Activated CD4-positive, alpha-beta T cell treated with anti-CD3 and anti-CD28 coated beads for 4 hours (primary cell): ENCODE measurements at places on chromosomes 4 and X.

GRCh38 chrX:9911487-9911886 is 55.7 kb upstream of the CLDN34 start:
- no peak for DNase-seq

GRCh38 chrX:10854594-10854993 is 234.2 kb upstream of the MID1 start:
- no peak for DNase-seq

DNA sequence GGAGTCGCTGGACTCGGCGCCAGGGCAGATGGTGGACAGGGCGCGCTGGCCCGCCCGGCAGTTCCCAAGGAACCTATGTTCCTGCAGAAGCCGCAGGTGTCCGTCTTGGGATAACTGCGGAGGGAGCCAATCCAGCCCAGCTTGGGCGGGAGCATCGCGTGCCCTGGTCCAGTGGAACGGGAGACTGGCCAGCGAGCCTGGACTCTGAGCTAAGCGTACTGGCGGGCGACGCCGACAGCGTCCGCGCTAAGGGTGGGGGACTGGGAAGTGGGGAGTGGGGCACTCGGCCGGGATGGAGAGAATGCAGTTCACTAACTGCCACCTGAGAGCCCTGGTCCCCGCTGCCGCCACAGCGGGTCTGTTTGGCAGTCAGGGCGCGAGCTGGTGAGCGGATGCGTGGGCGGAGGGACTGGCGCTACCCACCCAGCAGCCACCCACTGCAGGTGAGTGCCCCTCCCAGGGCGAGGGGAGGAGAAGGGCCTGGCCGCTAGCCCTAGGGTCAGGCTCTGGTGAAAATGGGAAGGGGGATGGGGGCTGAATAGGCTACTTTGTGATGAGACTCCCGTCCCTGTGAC is 1.3 kb upstream of the MAMLD1 start:
- peak; percentile 29 for DNase-seq

- no peak for DNase-seq
Measured at GRCh38 chr4:11704186-11704830, 275.6 kb upstream of the HS3ST1 start.

- no peak for DNase-seq
Measured at GRCh38 chrX:136856551-136856950, 24.0 kb downstream of the RBMX start.

DNA sequence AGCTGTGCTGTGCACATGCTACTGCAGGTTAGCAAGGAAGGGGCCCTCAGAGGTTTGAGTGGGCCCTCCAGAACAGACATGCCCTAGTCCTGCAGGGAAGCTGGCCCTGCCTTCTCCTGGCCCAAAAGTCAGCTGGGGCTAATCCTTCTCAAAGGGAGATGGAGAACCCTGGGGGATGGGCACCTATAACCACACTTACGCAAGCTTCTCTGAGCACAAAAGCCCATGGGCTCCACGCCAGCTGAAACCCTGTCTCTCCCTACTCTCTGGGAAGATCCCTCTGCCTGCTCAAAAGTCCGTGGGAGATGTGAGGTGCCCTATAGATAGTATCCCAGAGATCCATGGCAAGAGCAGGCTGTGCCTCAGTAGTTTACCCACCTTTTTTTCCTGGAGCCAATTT is 58.9 kb upstream of the DKK2 start:
- DNase-seq: no peak

DNA sequence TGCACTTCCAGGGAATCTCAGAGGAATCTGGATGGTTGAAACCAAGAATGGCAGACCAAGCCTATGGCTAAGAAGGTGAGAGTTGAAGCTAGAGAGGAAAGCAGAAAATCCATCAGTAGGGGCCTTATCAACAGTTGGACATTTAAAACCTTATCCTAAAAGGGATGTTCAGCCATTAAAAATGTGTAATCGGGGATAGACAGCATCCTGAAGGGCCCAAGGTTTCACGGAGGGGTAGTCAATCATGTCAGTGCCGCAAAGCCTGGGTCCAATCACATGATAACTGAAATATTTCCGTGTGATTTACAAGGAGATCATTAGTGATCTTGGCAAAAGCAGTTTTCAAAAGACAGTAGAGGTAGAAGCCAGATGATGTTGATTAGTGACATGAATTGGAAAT is 61.9 kb upstream of the ELOVL6 start:
- DNase-seq: no peak

DNA sequence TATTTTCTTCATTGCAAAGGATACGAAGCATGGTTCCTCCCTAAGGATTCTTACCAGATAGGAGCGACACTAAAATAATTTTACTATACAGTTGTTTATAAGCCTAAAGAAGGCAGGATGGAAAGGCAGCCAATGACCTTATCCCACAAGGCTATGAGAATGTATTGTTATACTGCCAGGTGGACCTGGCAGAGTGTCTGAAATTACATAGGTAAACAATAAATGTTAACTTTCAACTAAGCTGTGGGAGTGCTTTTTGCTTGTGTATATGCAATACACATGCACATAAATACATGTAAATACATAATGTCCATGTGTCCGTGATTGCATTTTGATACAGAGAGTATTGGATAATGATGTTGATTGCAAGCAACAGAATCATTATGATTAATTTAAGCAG is 850.6 kb downstream of the CENPC start:
- DNase-seq: no peak

DNA sequence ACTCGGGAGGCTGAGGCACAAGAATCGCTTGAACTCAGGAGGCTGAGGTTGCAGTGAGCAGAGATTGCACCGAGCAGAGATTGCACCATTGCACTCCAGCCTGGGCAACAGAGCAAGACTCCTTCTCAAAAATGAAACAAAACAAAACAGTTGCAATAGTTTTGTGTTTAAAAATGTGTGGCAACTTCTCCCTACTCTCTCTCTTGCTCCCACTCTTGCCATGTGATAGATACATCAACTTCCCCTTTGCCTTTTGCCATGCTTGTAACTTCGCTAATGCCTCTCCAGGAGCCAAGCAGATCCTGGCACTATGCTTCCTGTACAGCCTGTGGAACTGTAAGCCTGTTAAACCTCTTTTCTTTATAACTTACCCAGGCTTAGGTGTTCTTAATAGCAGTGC is 52.5 kb upstream of the INTU start:
- DNase-seq: no peak
